ENCODE measurements at places on chromosomes 7 and 10.

- DNase-seq: no peak
Observed at GRCh38 chr10:113004069-113004618, 54.1 kb downstream of the TCF7L2 start.

DNA sequence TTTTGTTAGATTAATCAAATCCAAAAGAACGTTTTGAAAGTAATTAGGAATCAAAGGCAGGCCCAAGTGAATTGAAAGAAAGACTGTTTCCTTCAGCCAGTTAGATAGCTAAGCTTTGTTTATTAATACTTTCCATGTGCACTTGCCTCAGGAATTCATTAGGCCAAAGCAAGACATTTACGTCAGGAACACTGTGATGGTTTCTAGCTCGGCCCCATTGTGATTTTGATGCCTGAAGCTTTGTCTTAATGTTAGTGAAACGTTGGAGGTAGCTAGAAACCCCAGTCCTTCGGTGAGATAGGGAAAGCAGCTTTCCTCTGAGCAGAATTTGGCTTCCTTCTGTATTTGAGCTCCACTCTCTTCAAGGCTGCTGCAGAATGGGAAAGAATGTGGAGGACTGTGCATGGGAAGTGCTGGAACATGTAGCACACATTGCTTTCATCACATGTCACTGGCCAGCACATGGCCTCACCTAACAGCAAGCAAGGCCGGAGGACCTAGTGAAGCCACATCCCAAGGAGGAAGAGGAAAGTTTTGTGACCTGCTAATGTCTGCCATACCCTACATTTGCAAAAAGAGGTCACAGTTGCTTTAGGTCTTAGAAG lies 64.1 kb downstream of the PCGF5 start:
- no peak for DNase-seq

DNA sequence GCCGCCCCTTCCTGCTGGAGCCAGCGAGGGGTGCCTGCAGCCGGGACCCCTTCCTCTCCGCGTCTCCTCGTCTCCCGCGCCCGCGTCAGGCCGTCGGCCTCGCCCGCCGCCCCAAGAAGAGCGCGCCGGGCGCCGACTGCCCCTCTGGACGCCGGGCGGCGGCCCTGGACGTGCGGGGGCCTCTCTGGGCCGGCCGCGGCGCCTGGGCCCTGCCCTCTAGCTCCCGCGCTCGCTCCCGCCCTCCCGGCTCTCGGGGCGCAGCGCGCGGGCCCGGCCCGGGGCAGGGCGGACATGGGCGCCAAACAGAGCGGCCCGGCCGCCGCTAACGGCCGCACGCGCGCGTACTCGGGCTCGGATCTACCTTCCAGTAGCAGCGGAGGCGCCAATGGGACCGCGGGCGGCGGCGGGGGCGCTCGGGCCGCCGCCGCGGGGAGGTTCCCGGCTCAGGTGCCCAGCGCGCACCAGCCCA lies 704 bp downstream of the ZNRF2 start:
- DNase-seq: no peak

GRCh38 chr10:131934769-131935168 lies 34.0 kb downstream of the PPP2R2D start:
- no peak for DNase-seq

GRCh38 chr10:4776234-4776638 lies 49.8 kb upstream of the AKR1E2 start:
- DNase-seq: no peak

GRCh38 chr10:128007056-128007455 lies 100.2 kb downstream of the PTPRE start:
- no peak for DNase-seq
